ENCODE measurements at places on chromosomes 13 and 19.
A peak's percentile ranks its signal among the peaks of the same experiment; 100 is the strongest.

- DNase-seq: no peak
These were observed 19.9 kb downstream of the KDM4B start for GRCh38 chr19:4988770-4989251.

- DNase-seq: no peak
These were observed 1639.9 kb downstream of the EFNB2 start for GRCh38 chr13:104895521-104895920.

DNA sequence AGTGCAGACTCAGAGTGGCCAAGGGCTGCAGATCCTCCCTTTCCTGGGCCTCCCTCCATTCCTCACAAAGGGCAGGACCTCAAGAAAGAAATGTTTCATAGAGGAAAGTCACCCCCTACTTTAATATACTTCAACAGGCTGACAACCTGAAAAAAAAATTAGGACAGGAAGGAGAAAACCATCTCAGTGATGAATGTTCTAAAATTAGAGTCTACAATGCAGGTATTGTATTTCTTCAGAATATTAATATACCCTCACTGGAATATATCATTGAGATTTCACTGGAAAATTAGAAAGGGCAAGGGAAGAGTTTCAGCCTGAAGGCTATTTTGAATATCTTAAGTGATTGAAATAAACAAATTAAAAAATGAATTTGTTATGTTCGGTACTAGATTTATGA, 176.9 kb downstream of the DNAJC15 start:
- no peak for DNase-seq

DNA sequence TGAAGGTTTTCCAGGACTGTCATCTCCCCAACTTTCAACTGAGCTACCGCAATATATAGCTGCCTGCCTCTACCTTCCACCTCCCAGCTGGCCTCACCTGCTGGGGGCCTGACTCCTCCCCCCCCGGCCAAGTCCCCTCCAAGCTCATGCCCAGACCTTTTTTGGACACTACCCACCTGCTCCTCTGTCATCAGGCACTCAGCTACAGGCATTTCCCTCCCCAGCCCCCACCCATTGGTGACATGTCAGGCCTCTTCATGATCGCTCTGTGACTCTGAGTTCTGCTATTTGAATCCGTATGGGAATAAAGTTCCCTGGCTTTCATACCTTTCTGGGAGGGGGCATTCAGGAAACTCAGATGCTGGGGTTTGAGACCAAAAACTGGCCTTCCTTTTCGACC, 1.8 kb downstream of the PRKACA start:
- no peak for DNase-seq

GRCh38 chr13:67238277-67238859, 8.2 kb upstream of the PCDH9 start:
- no peak for DNase-seq

DNA sequence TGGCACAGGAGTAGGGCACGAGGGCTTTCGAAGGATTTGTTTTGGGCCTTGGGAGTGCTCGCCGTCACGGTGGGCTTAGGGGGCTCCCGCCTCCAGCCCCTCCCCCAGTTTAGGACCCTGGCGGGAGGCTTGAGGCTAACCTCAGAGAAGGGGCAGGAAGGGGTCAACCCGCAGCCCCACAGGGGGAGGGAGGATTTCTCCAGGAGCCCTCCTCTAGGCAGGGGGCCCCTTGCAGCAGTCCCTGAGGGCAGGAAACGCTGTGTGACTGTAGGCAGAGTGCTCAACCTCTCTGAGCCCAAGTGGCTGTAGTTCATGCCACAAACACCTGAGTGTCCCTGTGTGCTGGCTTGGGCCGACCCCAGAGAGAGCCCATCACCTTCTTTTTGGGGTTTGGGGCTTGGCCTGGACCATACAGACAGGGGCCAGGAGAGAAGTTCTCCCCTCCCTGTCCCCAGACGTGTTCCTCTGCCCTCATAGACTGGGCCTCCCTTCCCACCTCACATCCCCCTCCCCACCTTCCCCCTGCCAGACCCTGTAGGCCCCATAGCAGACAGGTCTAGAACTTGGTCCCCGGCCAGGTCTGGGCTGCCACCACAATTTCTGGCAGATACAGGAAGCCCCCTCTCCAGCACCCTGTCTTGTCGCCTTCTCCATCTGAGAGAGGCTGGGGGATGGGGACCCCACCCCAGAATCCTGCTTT, 8.1 kb downstream of the ISYNA1 start:
- no peak for DNase-seq

DNA sequence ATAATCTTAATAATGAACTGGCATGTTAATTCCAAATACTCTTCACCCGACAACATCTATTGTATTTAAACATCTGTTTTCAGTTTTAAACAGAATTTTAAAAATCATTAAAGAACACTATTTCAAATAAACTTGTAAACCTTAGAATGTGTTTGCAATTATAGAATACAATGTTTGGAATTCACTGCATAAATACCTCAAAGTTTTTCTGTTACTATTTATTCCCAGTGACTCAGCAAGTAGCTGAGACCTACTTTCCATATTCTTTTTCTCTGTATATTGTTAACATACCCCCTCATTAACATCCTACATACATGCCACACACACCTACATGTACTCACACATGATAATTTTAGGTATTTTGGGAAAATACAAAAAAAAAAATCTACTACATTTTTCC, 1134.3 kb downstream of the SLITRK1 start:
- DNase-seq: no peak

DNA sequence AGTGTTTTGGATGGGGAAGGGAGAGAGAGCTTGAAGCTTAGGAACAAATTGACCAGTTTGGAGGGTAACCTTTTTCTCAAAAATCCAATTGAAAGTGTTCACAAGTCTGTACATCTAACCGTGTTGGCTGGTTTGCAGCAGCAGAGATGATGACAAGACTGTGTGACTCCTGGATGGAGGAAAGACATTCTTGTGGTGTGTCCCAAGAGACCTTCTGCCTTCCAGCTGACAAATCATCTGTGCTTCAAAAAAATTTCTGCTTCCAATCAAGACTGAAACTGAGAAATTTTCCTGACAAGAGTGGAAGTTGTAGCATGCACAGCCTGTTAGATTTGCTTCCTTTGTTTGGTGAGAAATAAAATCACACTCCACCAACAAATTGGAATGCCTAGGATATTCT, 56.2 kb downstream of the LACC1 start:
- DNase-seq: no peak

DNA sequence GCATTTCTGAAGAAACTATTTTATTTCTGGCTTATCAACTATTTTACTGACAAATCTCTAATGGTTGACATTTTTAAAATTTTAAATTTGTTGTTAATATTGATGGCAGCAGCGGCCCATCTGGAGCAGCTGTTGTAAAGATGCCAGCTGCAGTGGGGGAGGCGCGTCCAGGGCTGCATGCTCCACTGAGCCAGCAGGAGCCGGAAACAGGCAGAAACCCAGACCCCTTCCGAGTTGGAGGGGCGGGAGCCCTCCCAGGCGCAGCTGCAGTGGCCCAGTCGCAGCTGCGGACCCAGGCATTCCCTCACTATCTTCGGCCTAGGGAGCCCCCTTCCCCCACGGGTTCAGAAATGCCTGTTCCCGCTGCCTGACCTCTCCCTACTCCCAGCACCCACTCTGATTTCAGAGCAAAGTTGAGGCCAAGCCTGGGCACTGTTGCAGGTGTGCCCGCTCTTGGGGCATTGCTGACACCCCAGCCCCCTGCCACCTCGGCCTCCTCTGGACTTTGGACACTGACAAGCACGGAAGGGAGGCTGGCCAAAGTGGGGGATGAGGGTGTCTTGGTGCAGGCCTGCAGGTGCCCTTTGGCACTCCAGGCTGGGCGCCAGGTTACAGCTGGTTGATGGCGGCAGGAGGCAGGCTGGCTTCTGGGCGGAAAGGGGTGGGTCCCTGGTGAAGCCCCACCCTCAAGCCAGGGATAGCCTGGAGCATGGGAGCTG, 69.2 kb downstream of the PIBF1 start:
- DNase-seq: no peak

DNA sequence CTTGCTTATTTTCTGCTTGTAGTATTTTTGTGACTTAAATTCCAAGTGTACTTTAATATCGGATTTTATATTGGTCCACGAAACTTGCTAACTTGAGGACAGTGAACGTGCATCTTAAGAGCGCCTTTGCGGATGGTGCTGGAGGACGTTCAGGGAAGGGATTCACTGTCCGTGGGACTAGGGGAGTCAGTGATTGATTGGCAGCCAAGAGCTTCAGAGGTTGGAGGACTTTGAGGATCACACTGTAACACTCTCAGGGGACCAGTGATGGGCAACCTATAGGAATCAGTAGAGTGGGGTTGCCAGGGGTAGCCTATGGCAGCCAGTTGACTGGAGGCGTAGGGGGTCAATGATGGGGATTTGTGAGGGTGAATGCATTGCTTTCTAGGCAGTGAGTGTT, 516 bp downstream of the ZNF175 start:
- DNase-seq: no peak

- DNase-seq: peak; percentile 86
These were observed at the start of gene BCAM for GRCh38 chr19:44808463-44809371. BCAM (plus strand) TSS chr19:44809103; CDS start chr19:44809125, 22 bp downstream.

GRCh38 chr13:82791035-82791434, 1091.2 kb downstream of the SLITRK1 start:
- DNase-seq: no peak

DNA sequence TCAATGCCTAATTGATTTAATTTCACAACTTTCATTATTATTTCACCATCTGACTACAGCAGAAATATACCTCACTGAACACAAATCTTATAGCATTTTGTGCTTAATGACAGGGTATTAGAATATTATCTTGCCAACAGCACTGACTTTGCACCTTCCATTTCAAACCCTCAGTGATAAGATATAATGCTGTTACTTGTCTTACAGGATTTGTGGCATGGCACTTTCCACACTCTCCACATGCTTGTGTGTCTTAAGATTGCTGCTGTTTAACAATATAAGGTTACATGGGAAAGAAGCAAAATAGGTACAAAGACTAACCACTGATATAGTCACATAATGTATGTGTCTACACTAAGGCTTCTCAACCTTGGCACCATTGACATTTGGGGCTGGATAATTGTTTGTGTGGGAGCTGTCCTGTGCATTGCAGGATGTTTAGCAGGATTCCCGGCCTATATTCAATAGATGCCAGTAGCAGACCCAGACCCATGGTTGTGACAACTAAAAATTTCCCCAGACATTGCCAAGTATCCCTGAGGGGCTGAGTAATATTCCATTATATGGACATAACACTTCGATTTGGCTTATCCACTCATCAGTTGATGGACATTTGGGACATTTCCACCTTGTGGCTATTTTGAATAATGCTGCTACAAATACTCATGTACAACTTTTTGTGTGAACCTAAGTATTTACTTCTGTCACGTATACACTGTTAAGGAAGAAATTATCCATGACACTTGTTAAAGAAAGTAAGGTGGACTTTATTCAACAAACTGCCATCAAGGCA, 5.7 kb upstream of the DIAPH3 start:
- DNase-seq: no peak

GRCh38 chr13:24052547-24053518, 107.7 kb upstream of the SPATA13 start:
- DNase-seq: peak; percentile 20

DNA sequence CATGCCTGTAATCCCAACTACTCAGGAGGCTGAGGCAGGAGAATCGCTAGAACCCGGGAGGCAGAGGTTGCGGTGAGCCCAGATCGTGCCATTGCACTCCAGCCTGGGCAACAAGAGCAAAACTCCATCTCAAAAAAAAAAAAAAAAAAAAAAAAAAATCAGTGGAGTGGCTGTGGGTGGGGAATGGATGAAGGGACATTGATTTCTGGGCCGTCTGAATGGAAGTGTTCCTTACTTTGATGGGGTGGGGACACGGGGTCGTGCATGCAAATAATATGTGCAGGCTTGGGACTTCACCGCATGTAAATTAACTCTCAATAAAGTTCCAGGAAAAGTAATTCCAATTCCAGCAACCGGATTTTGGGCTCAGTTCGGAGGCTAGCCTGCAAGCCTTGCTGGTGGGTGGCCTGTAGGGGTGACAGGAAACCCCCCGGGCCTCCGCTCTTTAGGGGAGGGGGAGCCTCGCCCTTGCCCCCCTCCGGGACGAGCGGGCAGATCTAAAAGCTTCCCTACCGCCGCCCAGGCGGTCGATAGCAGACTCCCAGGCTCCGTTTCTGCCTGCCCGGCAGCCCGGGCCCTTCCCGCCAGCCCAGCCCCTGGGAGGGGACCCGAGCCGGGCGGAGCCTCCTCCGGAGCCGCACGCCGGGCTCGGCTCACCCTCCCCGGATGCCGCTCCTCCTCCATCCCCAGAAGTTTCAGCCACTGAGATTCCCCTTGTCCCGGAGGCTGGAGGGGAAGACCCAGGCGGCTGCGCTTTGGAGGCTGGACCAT, 48.0 kb upstream of the ADGRE5 start:
- DNase-seq: peak; percentile 74

GRCh38 chr13:112142401-112142930, 75.5 kb downstream of the SOX1 start:
- DNase-seq: no peak

- DNase-seq: no peak
These were observed 757 bp downstream of the EGLN2 start for GRCh38 chr19:40799558-40800338.

DNA sequence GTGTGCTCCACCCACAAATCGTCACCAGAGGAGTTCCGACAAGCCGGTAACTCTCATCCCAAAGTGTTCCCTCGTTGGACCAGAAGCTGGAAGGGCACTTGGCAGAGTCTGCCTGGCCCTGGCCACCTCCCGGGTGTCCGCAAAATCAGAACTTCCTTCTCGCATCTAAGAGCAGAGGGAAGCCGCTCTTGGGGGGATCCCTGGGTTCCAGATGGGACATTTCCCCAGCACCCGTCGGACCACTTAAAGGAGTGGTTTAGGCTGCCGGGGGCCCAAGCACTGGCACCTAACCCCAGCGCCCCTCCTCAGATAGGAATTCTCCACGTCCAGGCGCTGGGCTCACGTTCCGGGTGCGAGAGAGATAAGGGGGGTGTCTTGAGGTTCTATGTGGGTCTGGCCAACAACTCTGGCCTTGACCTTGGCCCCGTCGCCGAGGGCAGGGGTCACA, 857 bp upstream of the MAP2K7 start:
- DNase-seq: no peak
